Pancreas (tissue), 10 donors: ENCODE measurements at places on chromosomes 3 and 15. TPM values are rescaled to one million over a fixed set of nuclear protein-coding genes. Genes with fewer than 3 reads are reported as not detected.

DNA sequence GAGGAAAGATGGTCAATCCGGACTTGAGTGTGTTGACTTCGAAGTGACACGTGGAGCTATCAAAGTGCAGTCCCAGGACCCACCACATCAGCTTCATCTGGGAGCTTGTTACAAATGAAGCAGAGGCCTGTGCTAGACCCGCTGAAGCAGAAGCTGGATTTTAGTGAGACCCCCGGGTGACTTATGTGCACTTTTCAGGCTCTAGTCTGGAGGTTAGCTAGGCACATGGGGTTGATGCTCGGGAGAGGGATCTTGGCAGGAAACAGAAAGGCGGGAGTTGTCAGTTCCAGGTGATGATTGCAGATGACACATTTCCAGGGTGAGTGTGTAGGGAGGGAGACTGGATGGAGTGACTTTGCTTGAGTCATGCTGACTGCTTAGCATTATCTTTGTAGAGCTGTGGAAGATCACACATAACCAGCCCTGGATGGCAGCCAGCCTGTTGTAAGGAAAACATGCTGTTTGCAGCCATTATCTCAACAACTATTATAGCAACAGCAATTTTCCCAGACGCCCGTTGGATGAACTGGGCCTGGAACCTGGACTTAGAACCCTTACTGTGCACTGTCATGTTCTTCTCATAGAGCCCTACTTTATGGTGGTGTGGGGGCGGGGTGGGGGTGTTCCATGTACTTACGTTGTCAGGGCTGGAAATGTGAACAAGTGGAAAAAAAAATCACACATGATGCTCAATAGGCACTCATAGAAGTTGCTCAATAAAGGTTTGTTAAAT lies 122.4 kb downstream of the THSD4 start:
- no peak for DNase-seq

DNA sequence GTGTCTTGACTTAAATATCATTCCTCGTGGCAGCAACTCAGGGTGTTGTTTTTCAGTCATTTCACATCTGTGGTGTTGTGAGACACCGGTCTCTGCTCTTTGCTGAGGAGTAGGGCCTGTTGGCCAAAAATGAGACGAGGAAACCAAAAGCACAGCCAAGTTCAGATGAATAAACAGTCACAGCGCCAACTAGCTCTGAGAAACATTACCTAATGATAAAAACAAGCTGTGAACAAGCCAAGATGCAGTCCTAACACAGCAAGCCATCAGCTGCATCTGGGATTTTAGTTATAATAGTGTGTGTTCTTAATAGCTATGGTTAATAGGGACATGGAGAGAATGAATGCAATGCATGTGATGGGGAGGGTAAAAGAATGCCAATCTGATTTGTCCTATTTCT lies 843.4 kb upstream of the DPPA4 start:
- no peak for DNase-seq

- no peak for DNase-seq
Measured at GRCh38 chr3:20747741-20748140, 561.7 kb upstream of the SGO1 start.

DNA sequence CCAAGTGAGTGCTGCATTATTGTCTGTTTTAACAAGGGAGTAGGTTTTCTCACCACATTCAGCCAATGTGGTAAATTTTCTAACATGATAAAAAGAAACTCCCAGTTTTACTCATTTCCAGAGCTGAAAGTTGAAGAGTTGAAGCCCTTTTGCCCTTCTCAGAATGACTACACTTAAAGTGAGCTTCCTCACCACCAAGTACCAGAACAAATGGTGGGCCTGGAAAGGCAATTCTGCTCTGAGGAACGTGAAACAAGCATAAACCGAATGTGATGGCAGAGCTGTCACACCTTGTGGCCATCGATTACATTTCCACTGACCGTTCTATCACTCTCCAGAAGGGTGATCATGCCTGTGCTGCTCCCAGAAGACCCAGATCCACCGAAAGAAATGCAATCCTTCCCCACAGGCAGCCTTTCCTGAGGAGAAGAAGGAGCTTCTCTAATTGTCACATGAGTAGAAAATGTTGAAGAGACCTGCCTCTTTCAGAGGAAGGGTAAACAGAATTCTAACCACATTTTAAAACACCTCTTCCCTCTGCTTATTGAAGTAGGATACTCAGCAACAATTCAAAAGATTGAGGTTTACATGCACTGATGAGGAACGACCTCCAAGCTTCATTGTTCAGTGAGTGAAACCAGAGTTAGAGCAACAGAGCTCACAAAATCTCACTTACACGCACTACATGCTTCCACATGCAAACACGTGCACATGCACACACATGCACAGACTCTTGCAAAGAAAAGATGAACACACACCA lies 21.4 kb upstream of the CCR9 start:
- DNase-seq, result no peak

DNA sequence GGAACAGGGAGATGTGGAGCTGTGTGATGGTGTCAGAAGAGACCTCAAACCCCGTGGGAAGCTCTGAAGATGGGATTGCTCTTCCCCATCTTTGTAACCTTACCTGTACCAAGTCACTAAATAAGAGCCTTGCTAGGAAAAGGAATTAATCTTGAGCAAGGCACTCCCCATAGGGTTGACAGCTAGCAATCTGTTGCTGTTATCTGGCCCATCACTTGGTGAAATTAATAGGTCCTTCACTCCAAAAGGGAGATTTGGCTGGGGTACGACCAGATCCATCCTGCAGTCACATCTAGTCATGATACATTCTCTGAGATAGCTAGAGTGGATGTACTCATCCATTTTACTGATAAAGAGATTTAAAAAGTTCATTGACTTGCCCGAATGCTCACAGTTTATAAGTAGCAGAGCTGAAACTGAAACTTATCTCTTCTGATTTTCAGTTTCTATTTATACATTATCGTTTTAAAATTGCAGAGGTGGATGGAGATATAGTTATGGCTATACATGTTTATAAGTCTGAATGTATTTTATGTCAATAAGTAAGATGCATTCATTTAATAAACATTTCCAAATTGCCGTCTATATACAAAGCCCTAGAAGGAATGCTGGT lies 299.1 kb upstream of the MCTP2 start:
- DNase-seq, result no peak

DNA sequence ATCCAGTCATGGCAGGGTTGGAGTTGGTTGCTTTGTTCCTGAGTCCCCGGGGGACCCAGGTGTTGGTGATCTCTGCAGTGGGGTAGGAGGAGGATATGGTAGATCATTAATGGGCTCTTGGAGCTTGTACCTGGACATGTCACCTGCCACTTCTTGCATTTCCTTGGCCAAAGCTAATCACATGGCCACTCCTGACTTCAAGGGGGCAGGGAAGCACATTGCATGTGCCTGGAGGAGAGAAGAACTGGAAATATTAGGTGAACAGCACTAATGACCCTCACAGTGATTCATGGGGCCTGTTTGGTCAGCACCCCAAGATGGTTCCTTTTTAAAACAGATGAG lies 87.1 kb upstream of the MYZAP start:
- peak; percentile 35 for DNase-seq

DNA sequence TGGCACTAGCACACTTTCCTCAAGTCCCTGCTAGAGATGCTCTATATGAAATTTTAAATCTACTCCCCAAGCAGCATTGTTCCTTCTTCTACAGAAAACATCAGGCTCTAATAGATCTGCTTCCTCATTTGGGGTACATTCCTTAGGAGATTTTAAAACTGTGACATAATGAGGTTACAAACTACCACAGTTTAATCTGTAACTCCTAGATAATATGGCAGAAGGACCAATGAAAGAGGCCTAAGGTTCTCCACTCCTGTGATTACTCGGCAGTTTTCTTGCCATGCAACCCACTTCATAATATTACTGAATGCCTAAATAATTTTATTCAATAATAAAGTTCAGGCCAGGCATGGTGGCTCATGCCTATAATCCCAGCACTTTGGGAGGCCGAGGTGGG lies 16.1 kb downstream of the ZNF106 start:
- no peak for DNase-seq

DNA sequence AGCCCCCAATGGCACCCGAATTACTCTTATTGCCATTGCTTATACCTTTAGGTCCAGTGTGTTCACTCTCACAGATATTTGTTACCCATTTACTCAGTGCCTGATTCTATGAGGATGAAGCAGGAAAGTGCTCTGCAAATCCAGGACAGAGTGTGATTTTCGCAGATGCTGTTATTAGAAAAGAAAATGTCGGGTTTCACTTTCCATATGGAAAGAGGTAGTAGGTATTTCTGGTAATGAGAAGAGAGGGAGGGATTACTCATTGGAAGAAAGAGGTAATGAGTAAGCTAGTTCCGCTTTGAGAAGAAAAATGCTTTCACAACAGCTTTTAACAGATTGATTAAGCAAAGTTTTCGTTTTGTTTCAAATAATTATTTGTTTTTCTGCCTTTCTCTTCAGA lies 336.3 kb upstream of the CFAP20DC start:
- DNase-seq, result no peak

GRCh38 chr3:195188426-195188927 lies 82.5 kb downstream of the XXYLT1 start:
- no peak for DNase-seq

GRCh38 chr15:98682992-98683701 lies 34.8 kb downstream of the IGF1R start:
- no peak for DNase-seq

GRCh38 chr15:93587059-93587521 lies 498.1 kb upstream of the RGMA start:
- no peak for DNase-seq

- no peak for DNase-seq
Measured at GRCh38 chr15:48006031-48006511, 114.7 kb upstream of the SLC24A5 start.

- DNase-seq, result no peak
Measured at GRCh38 chr3:8985411-8985831, 22.1 kb upstream of the RAD18 start.

DNA sequence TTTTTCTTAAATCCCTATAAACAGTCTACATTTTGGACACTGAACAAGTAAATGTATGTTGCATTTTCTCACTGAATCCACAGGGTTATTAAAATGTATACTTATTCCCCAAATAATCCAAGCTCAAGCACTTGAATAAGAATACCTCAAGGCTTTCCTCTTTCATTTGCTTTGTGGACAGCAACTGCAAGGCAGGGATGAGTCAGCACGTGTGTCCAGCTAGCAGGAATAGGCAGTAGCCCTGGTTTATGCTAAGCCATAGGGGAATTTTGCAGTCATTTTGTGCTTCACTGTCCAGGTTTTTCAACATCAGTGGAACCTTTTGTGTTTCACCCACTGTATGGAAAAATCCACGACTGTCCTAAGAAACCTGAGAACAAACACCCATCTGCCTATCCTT lies 96.7 kb upstream of the KCNMB2 start:
- DNase-seq, result no peak

GRCh38 chr15:45429941-45430792 lies 51.8 kb upstream of the GATM start:
- peak; percentile 80 for DNase-seq

- DNase-seq, result no peak
Measured at GRCh38 chr3:99647081-99647480, 8.7 kb downstream of the COL8A1 start.

GRCh38 chr3:21055015-21055414 lies 696.0 kb downstream of the ZNF385D start:
- no peak for DNase-seq

DNA sequence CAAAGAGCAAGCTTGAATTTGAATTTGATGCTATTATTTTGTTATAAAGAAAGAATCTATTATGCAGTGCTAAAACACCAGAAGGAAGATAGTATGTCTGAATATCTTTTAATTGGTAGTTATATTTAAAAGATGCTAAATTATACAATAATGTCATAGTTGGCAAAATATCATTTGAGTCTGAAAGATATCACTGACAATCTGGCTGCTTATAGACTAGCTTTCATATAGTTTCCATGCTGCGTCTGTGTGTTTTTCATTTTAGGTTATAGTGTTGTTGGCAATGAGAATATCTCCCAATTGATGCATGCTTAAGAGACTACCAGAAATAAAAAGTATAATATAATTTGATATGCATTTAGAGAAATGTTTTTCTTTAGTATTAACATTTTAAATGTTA lies 142.9 kb downstream of the NEO1 start:
- no peak for DNase-seq

GRCh38 chr15:40282147-40282868 lies 556 bp downstream of the ANKRD63 start:
- DNase-seq, result no peak

- no peak for DNase-seq
Measured at GRCh38 chr3:20760981-20761380, 575.0 kb upstream of the SGO1 start.

DNA sequence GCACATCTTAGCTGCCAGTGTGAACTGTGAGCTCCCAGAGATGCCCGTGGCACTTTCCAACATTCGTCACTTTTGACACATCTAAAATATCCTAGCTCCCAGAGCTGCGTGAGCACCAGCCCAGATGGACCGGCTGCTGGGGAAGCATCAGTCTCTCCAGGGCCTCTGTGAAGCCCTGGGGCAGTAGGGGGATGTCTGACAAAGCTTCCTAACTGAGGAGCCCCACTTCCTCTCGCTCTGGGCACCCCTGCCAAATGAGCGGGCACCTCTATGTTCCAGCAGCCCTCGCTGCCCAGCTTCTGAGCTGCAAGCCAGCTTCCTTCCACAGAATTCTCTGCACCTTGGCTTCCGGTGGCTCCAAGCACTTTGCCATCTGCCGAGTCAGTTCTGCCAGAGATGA lies 91.1 kb downstream of the LIPC start:
- DNase-seq, result no peak

DNA sequence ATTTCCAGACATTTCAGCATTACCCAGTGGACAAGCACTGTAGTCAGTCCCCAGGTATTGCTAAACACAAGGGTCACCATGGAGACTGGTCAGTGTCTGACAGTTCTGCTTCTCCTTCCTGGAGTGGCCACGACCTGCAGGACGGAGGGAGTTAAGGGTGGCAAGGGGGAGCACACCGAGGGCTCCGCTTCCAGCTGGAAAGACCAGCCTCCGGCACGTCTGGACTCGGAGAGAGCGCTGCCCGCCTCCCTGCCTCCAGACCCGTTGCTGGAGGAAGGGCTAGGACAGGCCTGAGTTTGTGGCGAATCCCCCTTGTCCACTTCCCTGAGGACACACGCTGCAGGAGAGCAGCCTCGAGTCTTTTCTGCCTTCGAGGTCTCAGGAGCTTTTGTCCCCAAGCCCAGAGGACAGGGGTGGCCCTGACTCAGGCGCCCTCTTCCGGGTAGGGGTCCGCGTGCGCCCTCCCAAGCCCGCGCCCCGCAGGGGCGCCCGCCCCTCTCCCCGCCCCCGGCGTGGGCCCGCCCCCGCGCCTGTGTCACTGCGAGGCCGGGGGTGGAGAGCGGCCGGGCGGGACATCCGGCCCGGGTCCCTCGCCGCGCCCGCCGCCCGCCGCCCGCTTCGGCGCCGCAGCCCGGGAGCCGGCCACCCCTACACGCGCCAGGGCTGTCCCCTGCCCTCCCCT lies at the start of gene CHST14:
Gene CHST14, plus strand, starts transcription at position 562 of the 682 bp plus-strand sequence. CDS start 230 bp downstream, outside the sequence.
- DNase-seq, result peak; percentile 46

- no peak for DNase-seq
Measured at GRCh38 chr15:74841891-74842373, 1.0 kb downstream of the ULK3 start.

GRCh38 chr3:193134856-193135255 lies 106.2 kb upstream of the PLAAT1 start:
- no peak for DNase-seq

GRCh38 chr3:4862973-4863372 lies 116.3 kb upstream of the BHLHE40 start:
- no peak for DNase-seq

Gene CCDC54
- not detected for polyA plus RNA-seq

Gene GOLGA8G
- polyA plus RNA-seq, result not detected

Gene C3orf80
- polyA plus RNA-seq, result 2.0 TPM

Gene CPN2
- polyA plus RNA-seq, result not detected

Gene XYLB
- polyA plus RNA-seq, result 2.4 TPM

Gene SELENOT
- 51.1 TPM for polyA plus RNA-seq

Gene ZNF860
- polyA plus RNA-seq, result 0.49 TPM

Gene SLC12A1
- polyA plus RNA-seq, result 0.05 TPM
